ENCODE measurements at places on chromosomes 12 and 14.

- DNase-seq, result no peak
Observed at GRCh38 chr12:110921262-110921661, 883 bp upstream of the MYL2 start.

DNA sequence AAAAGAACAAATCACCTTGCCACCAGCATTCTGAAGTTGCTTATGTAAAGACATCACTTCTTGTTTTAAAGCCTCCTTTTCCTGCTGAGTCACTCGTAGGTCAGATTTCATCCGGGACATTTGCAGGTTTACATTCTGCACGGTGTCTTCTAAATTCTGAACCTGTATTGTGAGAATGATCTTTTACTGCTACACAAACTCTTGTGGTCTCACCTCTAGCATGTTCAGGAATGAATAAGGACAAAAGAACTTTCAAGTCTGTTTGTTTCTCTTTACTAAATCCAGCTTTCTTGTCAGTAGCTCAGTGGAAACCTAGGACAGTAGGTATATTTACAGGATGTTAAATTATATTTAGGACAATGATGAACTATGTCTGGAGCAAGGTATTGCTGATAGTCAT, 73.5 kb upstream of the SAV1 start:
- no peak for DNase-seq

GRCh38 chr12:96197503-96198272, 3.5 kb downstream of the ELK3 start:
- DNase-seq, result no peak

DNA sequence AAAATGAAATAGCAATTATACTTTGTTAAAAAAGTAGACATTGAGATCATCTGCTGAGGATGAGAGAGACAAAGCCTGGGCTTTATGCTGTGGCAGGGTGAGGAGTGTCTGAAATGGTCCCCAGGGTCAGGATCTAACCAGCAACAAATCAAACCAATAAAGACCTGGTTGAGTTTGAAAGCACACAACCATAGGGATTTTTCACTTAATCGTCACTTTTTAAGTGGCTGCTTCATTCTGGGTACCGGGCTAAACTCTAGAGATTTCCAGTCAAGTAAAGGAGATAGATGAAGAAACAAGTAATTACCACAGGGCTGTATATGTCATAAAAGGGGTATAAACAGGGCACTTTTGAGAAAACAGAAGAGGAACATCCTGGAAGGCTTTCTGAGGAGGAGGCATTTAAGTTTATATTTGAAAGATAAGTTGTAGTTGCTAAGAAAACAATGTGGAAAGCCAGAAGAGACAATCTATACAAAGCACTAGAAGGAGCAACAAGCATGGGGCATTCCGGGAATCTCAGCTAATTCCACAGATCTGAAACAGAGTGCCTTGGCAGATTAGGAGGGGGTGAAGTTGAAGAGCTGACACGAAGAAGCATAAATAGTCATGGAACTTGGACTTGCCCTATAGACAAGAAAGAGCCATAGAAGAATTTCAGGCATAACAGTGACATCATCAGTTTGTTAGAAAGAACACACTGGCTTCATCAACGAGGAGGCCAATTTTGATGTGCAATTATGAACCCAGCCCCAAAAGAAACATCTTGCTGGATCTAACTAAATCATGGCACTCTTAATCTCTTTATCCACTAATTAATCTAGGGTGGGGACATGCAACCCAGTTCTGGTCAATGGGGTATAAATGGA, 46.9 kb upstream of the FRS2 start:
- no peak for DNase-seq

DNA sequence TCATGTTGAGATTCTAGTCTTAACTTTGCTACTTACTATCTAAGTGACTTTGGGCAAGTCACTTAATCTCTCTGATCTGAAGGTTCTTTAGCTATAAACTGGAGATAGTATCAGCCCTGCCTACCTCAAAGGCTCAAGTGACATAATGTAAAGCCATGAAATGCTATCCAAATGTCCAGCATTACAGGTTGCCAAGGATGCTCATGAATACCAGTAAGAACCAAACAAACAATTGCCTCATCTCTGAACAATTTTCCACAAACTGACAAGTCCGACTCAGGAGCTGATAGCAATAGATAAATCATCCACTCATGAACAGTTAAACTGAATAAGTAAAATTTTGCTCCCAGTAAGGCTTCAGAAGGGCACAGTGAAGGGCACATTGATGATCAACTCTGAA, 51.5 kb downstream of the LMNTD1 start:
- DNase-seq, result no peak
